ENCODE measurements at places on chromosomes 7 and 10.

DNA sequence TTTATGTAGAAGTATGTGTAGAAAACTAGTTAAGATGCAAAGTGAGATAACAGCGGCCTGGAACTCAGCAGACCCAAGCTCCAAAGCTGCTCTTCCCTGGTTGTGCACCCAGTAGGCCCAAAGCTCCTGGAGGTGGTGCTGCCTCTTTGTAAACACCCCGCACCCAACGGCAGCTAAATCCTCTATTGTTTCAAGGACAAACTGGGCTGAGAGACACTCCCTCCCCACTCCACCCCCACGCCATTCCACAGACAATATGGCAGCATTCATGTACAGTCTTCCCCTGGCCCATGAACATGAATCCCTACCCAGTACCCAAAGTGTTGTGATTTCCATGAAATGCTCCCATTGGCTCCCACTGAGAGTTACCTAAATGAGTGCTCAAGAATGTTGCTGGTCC is 73.5 kb downstream of the VOPP1 start:
- no peak for DNase-seq

GRCh38 chr7:47454974-47455871 is 126.7 kb downstream of the TNS3 start:
- no peak for DNase-seq

DNA sequence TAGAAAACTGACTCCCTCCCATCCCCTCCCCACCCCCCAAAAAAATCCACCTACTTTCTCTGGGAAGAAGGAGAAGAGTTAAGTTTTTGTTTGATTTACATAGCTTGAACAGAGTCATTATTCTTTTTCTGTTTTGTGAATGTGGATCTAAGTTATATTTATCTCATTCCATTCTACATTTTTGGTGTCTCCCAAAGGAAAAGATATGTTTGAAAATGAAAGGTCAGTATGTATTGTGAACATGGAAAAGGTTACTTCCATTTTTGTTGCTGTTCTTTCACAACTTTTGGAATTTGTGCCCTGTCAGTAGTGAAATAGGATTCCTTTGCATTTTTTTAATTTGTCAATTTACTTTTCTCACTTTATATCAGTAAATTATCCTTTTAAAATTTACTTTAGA is 547.9 kb downstream of the SUGCT start:
- no peak for DNase-seq

GRCh38 chr10:119250641-119251314 is 43.4 kb downstream of the GRK5 start:
- DNase-seq: no peak

DNA sequence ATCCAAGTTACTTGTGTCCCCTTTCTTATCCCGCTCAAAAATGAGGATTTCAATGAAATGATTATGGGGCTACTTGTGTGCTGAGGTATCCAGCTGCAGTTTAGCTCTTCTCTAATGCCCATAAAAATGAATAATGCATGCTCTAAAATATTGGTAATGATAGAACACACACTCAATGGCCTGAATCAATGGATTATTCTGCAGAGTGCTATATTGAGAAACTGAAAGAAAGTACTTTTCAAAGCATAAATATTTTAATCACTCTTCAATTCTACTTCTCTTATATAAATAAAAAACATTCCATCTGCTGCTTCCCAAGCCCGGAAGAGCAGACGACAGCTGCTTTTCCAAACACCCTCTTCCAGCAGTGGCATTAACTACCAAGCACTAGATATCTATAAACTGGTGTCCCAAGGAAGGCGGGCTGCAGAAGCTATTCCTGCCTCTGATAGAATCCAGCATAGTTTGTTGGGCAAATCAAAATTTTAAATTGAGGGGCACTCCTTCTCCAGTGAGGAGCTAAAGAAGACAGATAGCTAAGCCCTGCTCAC is 284.9 kb upstream of the AOAH start:
- DNase-seq: no peak

DNA sequence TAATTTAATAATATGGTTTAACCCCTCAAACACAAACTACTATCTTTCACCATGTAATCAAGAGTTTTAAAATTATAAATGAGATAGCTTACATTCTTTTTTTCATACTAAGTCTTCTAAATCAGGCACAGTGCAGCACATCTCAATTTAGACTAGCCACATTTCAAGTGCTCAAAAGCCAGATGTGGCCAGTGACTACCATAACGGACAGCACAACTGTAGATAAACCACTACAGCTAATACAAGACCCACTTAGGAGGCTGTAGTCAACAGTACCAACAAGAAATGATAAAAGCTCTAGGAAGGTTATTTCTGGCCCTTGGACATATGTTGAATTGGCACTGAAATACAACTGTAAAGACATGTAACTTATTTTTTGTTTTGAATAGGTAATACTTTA is 65.3 kb downstream of the JAZF1 start:
- no peak for DNase-seq

DNA sequence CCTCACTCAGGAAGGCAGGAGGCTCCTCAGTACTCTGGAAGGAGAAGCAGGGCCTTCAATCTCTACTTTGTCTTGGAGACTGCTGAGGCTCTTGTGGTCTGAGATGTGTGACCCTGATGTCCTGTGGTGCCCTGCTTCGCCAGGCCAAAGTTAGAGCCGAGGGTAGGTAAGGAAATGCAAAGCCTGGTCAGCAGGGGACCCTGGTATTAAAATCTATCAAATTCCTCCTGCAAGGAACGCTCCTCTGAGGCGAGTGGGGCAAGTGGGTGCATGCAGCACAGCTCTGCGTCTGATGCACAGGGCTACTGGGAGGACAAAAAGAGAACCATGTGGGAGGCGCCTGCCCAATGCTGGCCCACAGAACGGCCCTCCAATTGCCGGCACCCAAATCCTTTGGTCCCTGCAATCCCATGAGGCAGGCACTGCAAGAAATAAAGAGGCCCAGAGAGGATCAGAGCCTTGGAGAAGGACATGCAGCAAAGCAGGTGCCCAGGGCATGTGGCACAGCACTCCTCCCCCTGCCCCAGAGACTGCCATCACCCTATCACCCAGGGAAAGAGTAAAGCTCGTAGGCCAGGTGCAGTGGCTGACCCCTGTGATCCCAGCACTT is 23.1 kb upstream of the ZMIZ1 start:
- no peak for DNase-seq

DNA sequence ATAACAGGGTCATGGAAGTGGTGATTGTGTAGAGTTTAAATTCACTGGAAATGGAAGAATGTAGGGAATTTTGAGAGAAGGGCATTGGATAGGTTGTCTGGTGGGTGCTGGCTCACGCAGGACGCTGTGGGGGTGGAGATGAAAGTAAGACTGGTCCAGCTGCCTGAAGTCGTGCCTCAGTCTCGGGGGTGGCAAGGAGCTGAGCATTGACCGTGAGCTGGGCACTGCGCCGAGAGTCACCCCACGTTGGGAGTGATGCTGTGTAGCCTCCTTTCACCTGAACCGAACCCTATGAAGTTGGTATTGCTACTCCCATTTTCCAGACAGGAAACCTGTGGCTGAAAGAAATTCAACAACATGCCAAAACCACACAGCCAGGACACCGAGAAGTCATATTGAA is 99.2 kb downstream of the ACTR3B start:
- no peak for DNase-seq

GRCh38 chr7:81604808-81605174 is 165.1 kb downstream of the HGF start:
- DNase-seq: no peak

GRCh38 chr7:152145853-152146466 is 120.5 kb downstream of the GALNT11 start:
- DNase-seq: peak; percentile 4

DNA sequence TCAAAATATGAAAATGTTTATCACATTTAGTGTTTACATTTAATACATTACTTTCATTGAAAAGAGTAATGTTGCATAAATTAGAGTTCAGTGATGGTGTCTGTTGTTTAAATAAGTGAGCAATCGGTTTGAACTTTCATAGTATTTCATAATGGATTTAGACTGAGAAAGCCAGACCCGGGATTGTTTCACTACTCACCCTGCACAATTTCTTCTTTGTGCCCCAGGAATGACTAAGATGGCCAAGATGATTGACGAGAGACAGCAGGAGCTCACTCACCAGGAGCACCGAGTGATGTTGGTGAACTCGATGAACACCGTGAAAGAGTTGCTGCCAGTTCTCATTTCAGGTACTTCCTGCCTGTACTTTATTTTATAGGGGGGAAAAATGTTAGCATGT is 74.6 kb downstream of the VCL start:
- no peak for DNase-seq

GRCh38 chr7:144513334-144513733 is 109.8 kb upstream of the NOBOX start:
- DNase-seq: peak; percentile 6

- DNase-seq: no peak
Measured at GRCh38 chr7:151752816-151753595, 123.9 kb downstream of the PRKAG2 start.

DNA sequence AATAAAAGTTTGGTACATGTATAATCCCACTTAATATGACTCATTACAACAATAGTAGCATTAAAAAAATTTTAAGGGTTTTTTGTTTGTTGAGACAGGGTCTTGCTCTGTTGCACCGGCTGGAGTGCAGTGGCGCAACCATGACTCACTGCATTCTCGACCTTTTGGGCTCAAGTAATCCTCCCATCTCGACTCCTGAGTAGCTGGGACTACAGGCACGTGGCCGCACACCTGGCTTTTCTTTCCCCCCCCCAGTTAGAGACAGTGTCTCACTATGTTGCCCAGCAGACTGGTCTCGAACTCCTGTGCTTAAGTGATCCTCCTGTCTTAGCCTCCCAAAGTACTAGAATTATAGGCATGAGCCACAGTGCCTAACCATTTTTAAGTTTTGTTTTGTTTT is 40.7 kb downstream of the KMT2C start:
- peak; percentile 17 for DNase-seq

- DNase-seq: no peak
Measured at GRCh38 chr10:89458291-89458690, 43.9 kb downstream of the IFIT5 start.

GRCh38 chr7:20280475-20281351 is 50.0 kb upstream of the ITGB8 start:
- no peak for DNase-seq

- no peak for DNase-seq
Measured at GRCh38 chr10:93871671-93872204, 22.0 kb upstream of the SLC35G1 start.

- DNase-seq: peak; percentile 80
Measured at GRCh38 chr7:94183289-94183749, 179.2 kb upstream of the BET1 start.

DNA sequence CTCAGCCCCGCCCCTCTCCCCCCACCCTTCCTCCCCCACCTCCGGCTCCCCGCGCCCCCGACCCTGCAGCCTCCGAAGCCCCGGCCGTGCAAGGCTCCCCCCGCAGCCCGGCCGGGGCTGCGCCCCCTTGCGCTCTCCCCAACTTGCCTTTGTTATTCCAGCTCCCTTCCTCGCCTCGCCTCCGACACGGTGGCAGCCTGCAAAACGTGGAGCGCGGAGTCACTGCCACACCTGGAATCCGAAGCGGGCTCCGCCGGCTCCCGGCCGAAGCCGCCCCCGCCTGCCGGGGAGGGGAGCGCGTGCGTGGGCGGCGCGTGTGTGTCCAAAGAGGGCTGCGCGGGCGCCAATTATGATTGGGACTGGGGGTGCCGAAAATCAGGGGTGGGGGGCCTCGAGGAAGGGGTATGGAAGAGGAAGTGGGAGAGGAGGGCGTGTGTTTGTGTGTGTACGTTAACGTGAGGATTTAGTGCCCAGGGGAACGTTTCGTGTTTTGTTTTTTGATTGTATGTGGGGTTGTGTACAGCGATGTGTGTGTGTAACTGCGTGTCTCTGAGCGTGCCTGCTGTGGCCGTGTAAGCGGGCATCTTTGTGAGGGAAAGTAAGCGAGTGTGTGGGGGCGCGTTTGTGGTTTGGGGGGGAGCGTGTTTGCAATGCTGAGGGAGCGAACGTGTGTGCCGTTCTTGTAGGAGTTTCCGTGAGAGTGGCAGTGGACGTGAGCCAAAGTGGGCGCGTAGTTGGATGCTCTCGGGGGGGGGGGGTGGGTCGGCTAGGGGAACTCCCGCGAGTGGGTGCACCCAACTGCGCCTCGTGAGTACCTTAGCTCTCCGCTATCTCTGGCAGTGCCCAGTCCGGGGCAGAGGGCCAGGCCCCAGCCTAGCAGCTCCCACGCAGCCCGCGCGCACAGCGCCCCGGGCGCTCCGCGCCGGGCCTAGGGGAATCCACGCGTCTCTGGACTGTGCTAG is 1.2 kb upstream of the ZMIZ1 start:
- DNase-seq: peak; percentile 88

DNA sequence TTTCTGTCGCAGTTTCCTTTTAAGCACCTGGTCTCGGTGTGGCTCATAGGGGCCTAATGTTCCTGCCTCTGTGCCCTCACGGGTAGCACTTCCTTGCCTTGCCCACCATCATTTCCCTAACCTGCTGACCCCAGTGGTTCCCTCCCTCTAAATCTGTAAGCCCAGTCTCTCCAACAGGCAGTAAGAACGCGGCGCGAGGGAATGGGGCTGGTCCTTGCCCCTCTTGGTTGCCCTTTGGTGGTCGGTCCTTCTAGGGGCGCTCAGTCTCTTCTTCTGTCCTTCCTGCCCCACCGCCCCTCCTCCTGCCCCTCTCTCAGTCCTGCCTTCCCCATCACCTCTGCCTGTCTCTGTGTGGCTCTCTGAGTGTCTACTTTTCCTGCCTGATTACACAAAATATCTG is 21.2 kb downstream of the EMX2 start:
- no peak for DNase-seq

GRCh38 chr10:58696736-58697135 is 184.1 kb downstream of the BICC1 start:
- DNase-seq: no peak

DNA sequence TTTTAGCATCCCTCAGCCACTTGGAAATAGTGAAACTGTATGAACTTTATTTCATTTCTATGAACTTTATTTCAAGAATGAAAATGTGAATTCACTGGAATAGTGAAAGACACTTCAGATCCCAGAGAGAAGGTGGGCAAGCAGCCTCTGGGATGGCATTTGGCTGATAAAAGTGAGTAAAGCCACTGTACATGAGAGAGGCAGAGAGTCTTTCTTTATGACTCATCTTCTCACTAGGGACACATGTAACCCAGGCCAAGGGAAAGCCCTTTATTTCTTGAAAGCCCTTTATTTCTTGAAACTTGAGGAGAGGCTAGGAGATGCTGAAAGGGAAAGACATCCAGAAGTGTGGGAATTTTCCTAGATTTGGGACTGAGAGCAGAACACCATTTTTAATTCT is 148.9 kb upstream of the SMIM30 start:
- DNase-seq: no peak

DNA sequence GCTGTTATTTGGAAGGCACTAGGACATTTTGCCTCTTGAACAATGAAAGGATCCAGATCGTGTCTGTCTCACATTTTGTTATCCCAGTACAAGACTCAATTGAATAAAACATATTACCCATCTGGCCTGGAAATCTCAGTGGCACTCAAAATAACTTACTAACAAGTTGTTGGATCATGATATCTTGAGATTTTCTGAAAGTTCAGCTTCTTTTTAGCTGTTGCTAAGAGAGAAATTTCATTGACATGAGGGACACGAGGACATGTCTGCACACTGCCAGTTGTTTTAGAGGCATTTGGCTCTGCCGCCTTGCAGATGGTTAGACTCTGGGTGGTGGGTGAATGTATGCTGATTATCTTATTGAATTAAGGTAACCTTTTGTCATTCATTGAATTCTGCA is 41.0 kb downstream of the KAT6B start:
- DNase-seq: no peak

GRCh38 chr10:72323771-72324191 is 30.9 kb downstream of the DNAJB12 start:
- no peak for DNase-seq

- no peak for DNase-seq
Measured at GRCh38 chr7:33666531-33666930, 238.8 kb upstream of the BMPER start.

GRCh38 chr10:3568392-3568791 is 216.6 kb downstream of the KLF6 start:
- no peak for DNase-seq

GRCh38 chr10:122241836-122242235 is 29.3 kb upstream of the BTBD16 start:
- no peak for DNase-seq
